Mesenteric fat pad (tissue), 1 donor: ENCODE measurements at places on chromosomes 11 and 22. TPM values are rescaled to one million over a fixed set of nuclear protein-coding genes. Genes with fewer than 3 reads are reported as not detected.

The BEST1 gene
- total RNA-seq, result 13.2 TPM

The BRSK2 gene
- 1.4 TPM for total RNA-seq

The TRIOBP gene
- total RNA-seq, result 91.7 TPM

The RAB36 gene
- total RNA-seq, result 3.2 TPM

The PATE2 gene
- total RNA-seq, result not detected

The C1QTNF6 gene
- total RNA-seq, result 1.3 TPM

The CADM1 gene
- total RNA-seq, result 14.8 TPM

The CCDC116 gene
- 0.39 TPM for total RNA-seq

The CNGA4 gene
- total RNA-seq, result not detected
